ENCODE measurements at places on chromosomes 6 and 20.

DNA sequence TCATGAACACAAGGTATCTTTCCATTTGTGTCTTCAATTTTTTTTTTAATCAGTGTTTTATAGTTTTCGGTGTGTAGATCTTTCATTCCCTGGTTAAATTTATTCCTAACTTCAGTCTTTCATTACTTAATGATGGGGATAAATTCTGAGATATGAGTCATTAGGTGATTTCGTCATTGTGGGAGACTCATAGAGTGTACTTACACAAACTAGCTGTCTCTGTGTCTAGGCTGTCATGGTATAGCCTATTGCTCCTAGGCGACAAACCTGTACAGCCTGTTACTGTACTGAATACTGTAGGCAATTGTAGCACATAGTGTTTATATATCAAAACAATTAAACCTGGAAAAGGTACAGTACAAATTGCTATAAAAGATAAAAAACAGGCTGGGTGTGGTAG is 42.1 kb downstream of the SMAP1 start:
- peak; percentile 90 for DNase-seq

- DNase-seq, result no peak
Measured at GRCh38 chr6:147459780-147460179, 48.7 kb upstream of the SAMD5 start.

DNA sequence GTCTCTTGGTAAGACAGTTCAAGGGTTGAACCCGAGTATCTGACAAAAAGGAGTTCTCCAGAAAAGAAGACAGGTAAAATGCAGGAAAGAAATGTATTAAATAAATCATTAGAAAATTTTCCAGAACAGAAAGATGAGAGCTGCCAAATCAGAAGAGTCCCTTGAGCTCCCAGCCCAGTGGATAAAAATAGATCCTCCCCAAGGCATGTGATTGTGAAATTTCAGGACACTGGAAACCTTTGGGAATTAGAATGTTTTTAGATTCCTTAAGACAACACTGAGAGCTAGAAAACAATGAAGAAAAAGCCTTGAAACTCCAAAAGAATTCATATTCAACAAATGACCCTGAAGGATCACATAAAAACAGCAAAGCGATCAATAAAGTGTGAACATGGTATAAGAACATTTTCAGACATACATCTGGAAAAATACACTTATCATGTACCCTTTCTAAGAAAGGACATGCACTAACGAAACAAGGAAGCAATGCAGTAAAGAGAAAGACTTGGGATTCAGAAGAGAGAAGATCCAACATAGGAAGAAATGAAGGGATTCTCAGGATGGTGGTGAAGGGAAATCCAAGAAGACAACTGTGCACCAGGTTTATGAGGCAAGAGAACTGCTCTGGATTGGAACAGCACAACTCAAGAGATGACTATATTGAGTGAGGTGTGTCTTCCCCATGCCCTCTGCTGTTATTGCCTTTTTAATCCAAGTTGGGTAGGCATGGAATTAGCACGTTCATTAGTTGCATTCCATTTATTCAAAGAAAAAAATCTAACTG is 390.4 kb downstream of the SYNE1 start:
- peak; percentile 54 for DNase-seq

GRCh38 chr6:167703347-167703746 is 123.4 kb upstream of the AFDN start:
- no peak for DNase-seq

- DNase-seq, result peak; percentile 55
Measured at GRCh38 chr6:31969712-31970603, 2.0 kb downstream of the DXO start.

GRCh38 chr20:2116170-2116940 is 14.7 kb downstream of the STK35 start:
- DNase-seq, result no peak

DNA sequence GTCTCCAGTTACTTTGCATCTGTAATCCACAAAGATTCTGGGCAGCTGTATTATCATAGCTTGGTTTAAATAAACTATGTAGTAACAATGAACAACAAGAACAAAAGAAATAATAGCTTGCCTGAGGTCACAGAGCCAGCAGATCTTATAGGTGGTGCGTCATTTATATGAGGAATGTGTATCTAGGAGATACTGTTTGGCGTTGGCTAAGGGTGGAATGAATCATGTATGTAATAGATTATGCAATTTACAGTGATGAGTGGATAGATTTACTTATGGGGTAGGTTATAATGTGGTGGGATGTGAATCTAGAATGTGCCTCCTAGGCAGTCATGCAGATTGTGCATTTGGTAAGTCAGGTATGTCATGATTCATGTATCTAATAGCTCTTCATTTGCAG is 42.8 kb downstream of the HNF4A start:
- peak; percentile 64 for DNase-seq

DNA sequence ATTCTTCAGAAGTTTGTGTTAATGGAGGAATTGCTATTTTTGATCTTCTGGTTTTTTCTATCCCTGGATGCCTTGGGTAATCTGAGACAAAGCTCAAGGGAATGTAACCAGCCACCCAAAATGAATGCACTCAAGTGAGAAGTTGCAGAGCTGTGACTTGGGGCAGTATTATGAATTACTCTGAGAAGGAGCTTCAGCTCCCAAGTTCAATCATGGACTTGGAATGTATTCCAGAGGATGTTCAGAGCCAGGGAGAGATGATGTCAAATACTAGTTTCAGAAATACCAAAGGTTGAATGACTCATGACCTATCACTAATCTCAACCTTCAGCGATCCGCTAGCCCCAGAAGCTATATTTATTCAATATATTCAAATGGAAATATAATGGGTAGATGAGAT is 375.2 kb upstream of the PLCB4 start:
- DNase-seq, result peak; percentile 93

GRCh38 chr6:158611541-158612370 is 32.8 kb downstream of the DYNLT1 start:
- no peak for DNase-seq

DNA sequence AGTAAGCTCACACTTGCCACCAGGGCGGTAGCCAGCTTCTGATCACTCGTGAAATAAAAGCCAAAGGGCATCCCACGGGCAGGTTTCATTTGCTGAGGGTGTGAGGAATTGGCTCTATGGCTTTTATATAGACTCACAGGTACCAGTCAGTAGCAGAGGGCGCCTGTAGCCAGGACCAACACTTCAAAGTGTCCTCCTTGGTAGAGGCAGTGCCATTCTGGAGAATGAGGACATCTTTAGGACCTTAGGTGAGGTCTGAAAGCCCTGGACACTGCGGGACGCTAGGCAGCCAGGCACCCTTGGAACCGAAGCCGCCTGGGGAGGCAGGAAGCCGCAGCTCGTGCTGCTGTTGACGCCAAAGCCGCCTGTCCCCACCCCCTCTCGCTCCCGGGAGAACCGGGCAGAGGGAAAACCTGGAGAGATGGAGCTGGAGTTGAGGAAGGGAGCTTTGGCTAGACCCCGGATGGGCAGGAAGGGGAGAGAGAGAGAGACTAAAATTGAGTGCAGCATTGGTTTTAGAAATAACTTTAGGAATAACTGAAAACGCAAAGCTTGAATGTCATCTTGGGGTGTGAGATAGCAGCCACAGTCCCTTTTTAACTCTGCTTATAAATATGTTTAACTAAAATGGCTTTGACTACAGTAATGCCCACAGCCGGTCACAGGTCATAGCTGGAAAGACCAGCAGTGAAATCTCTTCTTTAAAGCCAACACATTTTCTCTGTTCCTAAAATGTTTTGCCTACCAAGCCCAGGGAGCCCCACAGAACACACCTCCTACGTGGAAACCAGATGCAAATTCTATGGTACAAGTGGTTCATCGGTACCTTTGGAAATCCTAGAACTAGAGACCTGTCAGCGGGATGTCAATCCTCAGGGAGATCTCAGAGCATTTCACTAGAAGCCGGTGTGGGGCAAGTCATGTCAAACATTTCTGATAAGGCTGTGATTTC is 128.5 kb upstream of the CDYL start:
- DNase-seq, result peak; percentile 84

GRCh38 chr6:75746221-75746620 is 2.8 kb upstream of the MYO6 start:
- no peak for DNase-seq
